ENCODE measurements at places on chromosomes 2 and 18.

DNA sequence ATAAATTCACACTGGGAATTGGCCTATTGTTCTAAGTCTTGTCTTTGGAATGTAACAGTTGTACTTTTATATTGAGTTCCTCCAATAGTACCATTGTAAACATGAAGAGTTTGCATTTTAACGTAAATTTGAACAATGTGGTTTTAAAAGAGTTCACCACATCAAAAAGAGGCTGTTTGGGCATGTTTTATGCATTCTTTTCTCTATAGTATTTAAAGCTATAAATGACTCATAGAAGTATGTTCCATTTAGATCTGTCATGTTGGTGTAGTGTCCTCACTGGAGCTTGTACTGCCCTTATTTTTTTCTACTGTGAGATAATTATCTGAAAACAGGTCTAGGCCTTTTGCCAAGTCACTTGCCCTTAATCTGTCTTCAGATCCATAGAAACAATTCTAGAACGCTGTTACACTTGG, 141.9 kb downstream of the RHBDD1 start:
- DNase-seq = no peak

DNA sequence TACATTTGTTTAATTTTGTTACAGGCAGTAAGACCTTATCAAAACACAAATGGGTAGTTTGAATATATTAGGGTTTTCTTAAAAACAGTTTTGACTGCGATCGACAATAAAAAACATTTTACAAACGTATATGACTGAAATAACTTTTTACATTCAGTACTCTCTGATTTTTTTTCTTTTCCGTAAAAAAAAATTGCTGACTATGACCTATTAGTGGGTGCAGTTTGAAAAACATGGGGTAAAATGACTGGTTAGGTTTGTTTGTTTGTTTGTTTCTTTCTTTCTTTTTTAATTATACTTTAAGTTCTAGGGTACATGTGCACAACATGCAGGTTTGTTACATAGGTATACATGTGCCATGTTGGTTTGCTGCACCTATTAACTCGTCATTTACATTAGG, 36.9 kb downstream of the EPC2 start:
- DNase-seq = no peak

- DNase-seq = no peak
Observed at GRCh38 chr2:7392076-7392787, 475.0 kb downstream of the RNF144A start.

- DNase-seq = no peak
Observed at GRCh38 chr18:22210311-22210754, 40.9 kb downstream of the GATA6 start.

DNA sequence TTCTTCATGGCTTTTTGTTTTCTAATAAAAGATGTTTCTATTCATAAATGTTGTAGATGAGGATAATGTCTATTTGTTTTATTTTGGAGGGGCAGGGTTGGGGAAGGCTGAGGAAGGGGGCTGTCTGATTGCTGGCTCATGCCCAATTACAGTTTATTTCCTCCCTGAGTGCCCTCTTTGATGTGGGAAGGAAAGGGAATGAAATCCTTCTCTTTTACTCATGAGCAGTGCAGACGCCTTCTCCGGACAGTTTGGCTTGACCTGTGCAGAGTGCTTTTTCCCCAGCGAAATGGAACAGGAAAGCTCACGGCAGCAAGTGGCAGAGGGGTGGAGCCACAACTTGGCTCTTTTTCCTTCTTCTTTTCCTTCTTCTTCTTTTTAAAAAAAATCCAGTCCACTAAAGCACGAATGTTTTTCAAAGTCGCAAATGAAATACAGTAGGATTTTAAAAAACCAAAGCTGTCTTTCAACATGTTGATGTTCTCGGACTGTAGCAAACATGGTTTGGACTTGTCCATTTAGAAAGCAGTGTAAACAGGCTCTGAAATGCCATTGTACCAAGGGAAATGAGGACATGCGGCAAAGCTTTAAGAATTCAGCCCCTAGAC, 34.5 kb downstream of the RAB31 start:
- no peak for DNase-seq

- DNase-seq = no peak
Observed at GRCh38 chr2:15844211-15844801, 96.0 kb upstream of the MYCN start.

Data from NCI-H524 treated with DMSO at 0.1 percent for 48 hours (cell line).